ENCODE measurements at places on chromosomes 16 and 17.

DNA sequence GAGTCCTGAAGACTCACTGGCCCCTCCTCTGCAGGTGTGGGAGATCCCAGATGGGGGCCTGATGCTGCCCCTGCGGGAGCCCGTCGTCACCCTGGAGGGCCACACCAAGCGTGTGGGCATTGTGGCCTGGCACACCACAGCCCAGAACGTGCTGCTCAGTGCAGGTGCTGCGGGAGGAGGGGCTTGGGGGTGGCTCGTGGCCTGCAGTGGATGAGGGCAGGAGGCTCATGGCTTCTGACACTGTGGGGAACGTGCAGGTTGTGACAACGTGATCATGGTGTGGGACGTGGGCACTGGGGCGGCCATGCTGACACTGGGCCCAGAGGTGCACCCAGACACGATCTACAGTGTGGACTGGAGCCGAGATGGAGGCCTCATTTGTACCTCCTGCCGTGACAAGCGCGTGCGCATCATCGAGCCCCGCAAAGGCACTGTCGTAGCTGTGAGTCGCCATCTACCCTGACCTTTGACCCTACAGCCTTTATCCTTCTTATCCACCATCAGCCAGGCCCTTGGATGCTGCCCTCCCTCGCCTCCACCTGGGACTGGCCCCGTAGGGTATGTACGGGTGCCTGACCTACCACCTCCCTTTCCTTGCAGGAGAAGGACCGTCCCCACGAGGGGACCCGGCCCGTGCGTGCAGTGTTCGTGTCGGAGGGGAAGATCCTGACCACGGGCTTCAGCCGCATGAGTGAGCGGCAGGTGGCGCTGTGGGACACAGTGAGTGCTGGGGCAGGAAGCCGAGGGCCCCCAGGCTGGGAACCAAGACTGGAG, 3.6 kb downstream of the CORO1A start:
- DNase-seq: peak; percentile 79

DNA sequence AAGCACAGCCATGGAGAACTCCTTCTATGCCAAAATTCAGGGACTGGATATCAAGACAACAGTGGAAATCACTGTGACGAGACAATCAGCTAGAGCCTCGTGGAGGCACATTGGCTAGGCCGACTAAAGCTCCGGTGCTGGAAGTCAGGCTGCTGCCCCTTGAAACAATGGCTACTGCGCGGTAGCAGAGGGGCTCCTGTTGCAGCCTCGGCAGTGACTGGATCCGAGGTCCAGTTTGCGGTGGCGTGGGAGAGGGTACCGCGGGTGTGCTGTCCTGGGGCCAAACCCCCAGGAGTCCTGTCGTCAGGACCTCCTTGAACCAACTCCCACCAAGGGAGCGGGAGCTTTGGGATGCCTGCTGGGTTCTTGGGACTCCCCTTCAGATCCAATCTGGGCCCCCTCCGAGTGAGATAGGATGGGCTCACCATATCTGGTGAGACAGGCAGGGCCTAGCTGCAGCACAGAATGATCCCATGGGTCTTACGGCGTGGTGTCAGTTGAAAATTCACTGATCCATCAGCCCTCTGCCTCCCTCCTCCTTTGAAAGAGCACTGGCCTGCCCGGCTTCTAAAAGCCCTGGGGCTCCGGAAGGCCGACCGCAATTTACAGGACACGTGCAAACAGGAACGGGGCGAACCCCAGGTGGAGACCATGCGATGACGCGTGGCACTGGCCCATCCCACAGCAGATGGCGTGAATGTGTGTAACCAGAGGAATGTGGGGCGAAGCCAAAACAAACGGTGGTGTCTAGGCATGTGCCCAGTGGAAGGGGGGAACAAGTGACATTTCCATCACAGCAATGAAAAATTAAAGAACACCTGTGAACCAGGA, 15.8 kb upstream of the KCNJ18 start:
- DNase-seq: no peak

- DNase-seq: no peak
Observed at GRCh38 chr16:80176114-80176513, 364.7 kb upstream of the DYNLRB2 start.

GRCh38 chr17:80761110-80761871, 216.7 kb downstream of the RPTOR start:
- peak; percentile 64 for DNase-seq

GRCh38 chr17:15944759-15945526, at the start of gene ADORA2B:
ADORA2B (plus strand) TSS chr17:15945130; CDS start chr17:15945249, 119 bp downstream.
- peak; percentile 8 for DNase-seq
